ENCODE measurements at places on chromosomes 7 and 10. TPM values are rescaled to one million over a fixed set of nuclear protein-coding genes. Genes with fewer than 3 reads are reported as not detected.

The NXPH1 gene
- polyA plus RNA-seq: not detected

The STEAP1 gene
- polyA plus RNA-seq: not detected

The FAM25A gene
- not detected for polyA plus RNA-seq

The SPDYE3 gene
- polyA plus RNA-seq: 9.9 TPM

The C10orf71 gene
- polyA plus RNA-seq: not detected

The AGR3 gene
- not detected for polyA plus RNA-seq

The SPDYE11 gene
- polyA plus RNA-seq: not detected

The IKZF1 gene
- 116 TPM for polyA plus RNA-seq

The RNF32 gene
- polyA plus RNA-seq: 2.0 TPM

The VGF gene
- not detected for polyA plus RNA-seq

The OR2A5 gene
- polyA plus RNA-seq: not detected

The HSPB1 gene
- polyA plus RNA-seq: 49.7 TPM

The TMEM139 gene
- polyA plus RNA-seq: 2.1 TPM

The LMBR1 gene
- polyA plus RNA-seq: 36.6 TPM

The BLNK gene
- polyA plus RNA-seq: not detected

The ZEB1 gene
- 31.3 TPM for polyA plus RNA-seq

All from CD4-positive, alpha-beta memory T cell (primary cell).